Smooth muscle cell of the brain vasculature (primary cell): ENCODE measurements at places on chromosomes 12 and 14.
A peak's percentile ranks its signal among the peaks of the same experiment; 100 is the strongest.

GRCh38 chr12:4960030-4960429, 50.3 kb downstream of the KCNA1 start:
- DNase-seq: no peak

GRCh38 chr14:30054201-30054600, 126.6 kb upstream of the PRKD1 start:
- DNase-seq: no peak

DNA sequence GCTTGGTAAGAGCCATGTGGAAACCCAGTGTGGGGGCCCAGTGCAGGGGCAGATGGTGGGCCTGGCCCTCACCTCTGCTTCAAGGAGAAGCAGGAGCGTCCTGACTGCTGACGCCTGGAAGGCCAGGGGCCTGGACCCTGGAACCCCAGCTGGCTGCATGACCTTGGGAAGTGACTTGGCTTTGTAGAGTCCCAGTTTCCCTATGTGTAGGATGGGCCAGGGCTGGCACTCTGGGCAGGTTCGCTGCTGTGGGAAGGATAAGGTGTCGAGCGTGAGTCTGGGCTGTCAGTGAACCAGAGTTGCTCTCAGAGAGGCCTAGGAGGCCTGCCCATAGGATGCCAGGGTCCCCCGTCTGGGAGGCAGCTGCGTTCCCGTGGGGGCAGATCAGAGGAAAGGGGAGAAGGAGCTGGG, 43.2 kb downstream of the TRAFD1 start:
- no peak for DNase-seq

DNA sequence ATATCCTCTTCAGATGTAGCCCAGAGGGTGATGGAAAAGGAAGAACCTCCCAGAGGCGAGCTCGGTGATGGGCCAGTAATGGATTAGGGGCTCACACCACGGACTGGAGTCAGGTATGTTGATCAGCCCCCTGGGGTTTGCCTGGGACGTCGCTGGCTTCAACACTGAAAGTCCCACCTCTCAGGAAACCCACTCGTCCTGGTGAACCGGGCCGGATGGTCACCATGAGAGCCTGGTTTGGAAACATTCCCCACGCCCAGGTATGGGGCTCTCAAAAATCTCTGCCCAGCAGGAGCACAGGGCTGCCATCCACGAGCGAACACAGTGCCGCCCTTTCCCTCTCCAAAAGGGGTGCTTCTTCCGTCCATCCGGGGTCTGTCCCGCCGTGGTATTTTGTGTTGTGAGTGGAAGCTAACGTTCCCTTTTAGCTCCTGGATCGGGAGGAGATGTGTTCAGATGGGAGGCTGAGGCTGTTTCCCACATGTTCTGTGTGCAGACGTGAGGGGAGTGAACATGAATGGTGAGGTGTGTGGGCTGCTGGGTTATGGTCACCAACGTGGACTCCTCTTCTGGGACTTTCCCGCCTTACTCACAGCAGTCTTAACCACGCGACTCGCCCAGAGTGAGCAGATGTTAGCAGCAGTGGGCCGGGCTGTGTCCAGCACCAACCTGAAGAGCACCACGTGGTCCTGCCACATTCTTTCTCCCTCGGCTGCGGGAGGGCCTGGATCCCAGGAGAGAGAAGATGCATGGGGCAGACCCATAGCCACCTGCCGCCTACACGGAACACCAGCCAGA, 139.2 kb downstream of the KIF26A start:
- DNase-seq: no peak

DNA sequence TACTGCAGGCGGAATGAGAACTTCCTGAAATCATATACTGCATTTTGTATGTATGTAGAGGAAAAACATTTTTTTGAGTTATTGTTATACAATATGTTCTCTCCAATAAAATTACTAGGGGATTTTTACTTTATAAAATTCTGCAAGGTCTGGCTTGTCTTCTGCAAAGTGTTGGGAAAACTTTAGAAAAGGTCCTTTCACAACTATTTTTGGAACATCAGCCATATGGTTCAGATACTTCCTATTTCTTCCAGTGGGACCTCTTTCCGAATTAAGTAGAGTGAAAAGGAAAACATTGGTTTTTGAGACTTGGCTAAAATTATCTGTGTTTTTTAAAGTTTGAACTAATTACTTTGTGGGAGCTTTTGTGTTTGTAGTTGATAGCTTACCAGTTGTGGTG, 52.7 kb downstream of the DAAM1 start:
- DNase-seq: no peak

GRCh38 chr14:52553671-52554575, 1.3 kb downstream of the GPR137C start:
- peak; percentile 62 for DNase-seq

- DNase-seq: peak; percentile 70
Observed at GRCh38 chr12:112978163-112979040, at the start of gene OAS2. TSS of gene OAS2 (plus strand) at chr12:112978519. CDS start at chr12:112978609, 90 bp downstream.

DNA sequence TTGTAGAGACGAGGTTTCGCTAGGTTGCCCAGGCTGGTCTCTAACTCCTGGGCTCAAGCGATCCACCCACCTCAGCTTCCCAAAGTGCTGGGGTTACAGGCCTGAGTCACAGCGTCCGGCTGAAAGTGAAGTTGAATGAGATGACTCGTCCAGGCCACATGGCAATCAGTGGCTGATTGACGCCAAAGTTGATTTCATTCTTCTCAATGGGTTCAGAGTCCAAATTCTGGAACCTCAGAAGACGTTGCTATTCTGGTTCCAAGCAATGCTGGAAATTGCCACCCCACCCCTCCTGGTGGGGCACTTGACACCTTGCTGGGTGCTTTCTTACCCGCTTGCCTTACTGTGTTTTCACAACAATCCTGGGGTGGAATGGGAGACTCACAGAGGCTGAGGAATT, 14.9 kb downstream of the ABCB9 start:
- DNase-seq: no peak

GRCh38 chr12:107080299-107080698, 13.1 kb downstream of the CRY1 start:
- no peak for DNase-seq

DNA sequence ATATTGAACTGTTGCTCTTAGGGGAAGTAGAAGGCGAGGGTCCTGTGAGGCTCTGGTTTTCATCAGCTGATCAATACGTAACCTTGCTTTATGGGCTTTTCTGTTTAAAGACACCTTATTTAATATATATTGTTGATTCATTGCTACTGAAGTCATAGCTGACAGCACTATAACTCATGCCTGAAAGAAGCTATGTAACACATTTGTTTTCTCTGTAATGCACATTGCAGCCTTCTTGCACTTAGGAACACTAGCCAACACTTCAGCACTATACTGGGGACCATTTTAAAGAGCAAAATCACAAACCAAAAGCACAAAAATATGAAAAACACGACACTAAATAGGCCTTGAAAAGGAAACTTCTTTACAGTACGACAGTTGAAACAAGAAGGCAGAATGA, 135.7 kb downstream of the TTC6 start:
- no peak for DNase-seq

DNA sequence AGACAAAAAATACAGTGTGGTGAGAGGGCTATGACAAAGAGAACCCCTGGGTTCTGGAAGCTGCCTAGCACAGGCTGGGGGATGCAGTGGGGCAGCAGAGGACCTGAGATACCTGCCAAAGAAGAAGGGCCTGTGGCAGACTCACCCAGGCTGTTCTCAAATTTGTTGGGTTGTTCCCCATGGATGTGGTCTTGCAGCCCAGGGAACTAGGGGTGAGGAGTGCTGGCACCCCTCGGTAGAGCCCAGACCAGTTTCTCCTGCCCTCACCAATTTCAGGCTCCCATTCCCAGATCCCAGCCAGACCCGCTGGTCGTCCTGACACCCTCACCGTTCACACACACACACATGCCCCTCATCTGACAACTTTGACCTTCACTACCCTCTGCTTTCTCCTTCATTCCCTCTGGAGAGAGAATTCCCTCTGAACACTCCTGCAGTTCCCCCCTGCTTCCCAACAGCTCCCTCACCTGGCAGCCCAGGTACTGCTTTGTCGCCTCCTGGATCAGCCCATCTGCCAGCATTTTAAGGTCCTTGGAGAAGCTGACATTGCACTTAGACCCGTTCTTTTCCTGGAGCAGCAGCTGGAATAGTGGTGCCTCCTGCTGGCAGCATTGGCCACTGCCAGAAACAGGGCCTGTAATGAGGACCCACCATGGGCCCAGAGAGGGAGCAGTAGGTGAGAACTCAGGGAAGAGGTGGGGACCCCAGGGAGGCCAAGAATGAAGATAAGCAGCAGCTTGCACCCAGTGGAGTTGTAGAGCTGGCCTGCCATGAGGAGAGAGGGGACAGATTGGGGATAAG, 5.9 kb upstream of the GDF11 start:
- no peak for DNase-seq

GRCh38 chr12:93778306-93778705, 101.1 kb downstream of the CRADD start:
- no peak for DNase-seq

DNA sequence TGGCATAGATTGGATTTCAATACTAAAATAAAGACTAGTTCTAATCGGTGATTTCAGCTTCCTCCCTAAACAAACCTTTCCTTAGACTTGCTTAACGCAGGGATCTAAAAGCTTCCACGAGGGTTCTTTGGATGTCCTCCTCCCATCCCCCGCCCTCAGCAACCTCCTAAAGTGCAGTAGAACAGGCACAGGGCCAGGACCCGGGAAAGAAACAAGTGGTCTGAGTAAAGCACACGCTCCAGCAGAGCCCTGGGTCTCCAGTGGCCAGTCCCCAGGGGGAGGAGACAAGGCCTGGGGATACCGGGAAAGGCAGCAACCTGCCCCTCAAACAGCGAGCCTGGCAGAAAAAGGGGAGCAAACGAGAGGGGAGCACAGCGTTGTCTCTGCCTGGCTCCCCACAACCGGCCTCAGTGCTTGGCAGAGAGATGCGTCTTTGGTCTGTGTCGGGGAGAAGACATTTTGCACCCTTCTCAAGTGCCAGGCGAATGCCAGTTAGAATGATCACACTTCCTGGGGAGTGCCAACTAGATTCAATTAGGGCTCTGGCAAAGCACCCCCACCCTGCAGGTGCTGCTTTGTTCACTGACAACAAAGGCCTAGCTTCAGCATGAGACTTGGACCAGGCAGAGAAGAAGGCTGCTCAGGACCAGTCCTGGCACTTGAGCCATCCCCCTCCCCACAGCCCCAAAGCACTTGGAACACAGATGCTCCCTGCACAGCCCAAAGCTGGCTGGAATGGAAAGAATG, 17.1 kb upstream of the SLC6A12 start:
- DNase-seq: no peak

DNA sequence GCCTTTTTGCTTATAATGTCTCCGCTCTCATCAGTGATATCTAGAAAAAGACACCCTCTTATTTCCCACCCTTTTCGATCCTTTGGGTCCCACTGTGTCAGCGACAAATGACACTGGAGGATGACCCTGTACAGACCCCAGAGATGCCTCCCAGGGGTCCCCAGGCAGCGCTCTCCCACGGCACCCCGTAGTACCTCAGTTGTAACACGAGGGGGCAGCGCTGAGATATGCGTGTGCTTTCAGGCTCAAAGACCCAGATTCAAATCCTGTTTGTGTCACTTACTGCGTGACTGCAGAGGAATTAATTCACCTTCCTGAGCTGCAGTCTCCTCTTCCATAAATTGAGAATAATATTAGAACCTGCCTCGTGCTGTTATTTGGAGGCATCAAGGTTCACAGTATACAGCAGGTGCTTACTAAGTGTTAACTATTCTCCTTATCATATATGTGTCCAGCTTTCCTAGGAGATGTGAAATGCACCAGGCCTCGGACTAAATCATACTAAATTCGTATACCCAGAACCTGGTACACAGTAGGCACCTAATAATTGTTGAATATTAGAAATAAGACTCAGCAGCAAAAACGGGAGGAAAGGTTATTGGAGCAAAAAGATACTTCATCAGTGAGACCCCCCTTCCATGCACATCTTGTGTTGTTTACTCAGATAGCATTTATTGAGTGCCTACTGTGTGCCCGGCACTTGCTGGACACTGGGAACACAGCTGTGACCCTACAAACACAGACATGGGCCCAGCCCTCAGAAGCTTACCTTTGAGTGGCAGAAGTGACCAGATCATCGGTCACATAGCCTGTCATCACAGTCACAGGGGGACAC, 99.9 kb downstream of the PHETA1 start:
- DNase-seq: no peak

DNA sequence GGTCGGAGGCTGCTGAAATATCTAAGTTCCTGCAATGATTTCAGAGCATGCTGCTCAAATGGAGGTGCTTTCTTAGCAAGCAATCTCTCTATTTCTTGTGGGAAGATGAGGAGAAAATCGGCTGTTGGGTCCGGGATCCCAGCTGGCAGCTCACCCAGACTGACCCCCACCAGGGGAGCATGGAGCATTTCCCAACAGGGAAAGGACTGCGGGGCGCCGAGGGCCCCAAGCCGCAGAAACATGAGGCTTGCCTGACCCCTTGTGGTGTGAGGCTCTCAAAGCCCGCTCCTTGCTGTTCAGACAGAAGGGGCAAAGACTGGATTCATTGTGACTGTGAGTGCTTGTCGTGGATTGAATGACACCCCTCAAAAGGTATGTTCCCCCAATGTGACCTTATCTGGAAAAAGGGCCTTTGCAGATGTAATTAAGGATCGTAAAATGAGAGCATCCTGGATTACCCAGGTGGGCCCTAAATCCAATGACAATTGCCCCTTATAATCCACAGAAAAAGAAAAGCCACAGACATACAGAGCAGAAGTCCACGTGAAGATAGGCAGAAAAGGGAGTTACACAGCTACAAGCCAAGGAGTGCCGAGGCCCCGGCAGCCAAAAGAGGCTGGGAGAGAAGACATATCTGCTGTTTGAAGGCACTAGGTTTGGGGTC, 116.3 kb upstream of the VASH1 start:
- DNase-seq: no peak

GRCh38 chr12:34604631-34605509, 582.6 kb downstream of the ALG10 start:
- no peak for DNase-seq

DNA sequence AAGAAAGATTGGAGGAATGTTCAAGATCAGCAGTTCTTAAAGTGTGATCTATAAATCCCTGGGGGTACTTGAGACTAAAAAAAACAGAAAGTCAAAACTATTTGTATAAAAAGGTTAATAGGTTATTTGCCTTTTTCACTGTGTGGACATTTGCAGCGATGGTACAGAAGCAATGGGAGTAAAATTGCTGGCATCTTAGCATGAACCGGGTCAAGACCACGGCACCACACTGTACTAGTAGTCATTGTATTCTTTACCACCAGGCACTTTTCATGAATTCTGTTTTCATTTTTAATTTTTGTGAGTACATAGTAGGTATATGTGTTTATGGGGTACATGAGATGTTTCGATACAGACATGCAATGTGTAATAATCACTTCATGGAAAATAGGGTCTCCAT, 126.2 kb downstream of the IPO8 start:
- DNase-seq: no peak

DNA sequence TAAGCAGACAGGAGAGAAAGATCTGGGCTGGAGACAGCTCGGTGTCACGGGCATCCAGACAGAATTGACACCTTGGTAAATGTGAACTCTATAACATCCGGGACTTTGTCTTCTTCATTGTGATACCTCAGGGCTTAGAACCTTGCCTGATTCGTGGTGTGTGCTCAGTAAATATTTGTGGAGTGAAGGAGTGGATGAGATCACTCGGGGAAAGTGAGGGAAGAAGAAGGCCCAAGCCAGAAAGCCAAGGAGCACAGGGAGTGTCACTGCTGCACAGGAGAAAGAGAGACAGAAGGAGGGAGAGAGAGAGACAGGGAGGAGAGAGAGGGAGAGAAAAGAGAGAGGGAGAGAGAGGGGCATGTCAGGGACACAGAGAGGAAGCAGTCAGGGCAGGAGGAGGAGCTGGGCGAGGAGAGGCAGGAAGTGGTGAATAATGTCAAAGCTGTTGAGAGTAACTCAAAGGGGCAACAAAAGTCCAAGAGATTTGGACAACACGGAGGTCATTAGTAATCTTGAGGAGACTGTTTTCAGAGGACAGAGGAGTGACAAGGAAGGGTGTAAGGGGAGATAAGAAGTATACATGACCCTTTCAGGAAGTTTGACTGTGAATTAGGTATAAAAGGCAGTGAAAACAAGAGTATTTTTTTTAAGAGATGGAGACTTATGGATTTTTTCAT, 141.6 kb upstream of the MAX start:
- no peak for DNase-seq
